ENCODE measurements at places on chromosomes 5 and 9.

DNA sequence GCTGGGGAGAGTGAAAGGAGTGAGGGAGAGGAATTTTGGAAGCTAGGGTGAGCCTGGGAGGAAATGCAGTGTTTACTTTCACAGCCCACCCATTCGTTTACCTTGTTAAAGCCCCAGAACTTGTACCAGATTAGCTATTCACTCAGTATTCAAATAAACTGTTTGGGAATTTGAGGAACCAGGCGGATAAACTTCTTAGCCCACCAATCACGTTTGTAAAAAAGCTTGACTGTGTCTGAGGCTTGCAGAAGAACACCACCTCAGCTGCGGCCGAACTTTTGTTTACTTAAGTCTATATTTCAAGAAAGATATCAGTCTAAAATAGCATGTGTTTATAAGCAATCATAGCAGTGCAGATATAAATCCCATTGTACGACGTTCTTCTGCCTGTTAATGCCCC lies 5.2 kb upstream of the TLE1 start:
- DNase-seq: no peak

DNA sequence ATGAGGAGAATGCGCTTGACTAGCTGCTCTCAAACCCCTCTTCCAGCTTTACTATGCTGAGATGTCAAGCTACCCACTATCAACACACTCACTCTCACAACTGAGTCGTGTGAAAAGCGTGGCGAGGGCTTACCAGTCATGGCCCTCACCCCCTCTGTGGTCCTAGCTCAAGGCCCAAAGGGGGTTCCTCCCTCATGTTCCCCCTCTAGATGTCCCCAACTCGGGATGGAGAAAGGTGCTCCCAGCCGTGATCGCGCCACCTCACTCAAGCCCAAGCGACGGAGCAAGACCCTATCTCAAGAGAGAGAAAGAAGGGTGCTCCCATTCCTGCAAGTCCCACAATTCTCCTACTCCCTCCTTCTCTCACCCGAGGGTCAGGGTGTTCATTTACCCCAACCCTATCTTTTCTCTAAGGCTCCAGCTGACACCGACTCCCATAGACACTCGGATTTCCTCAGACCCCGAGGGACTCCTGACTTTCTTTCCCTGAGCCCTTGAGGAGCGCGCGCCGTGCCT lies 559 bp downstream of the SLC38A9 start:
- DNase-seq: no peak

- no peak for DNase-seq
Observed at GRCh38 chr5:146499680-146500079, 16.3 kb downstream of the GPR151 start.

GRCh38 chr5:112918679-112919078 lies 3.3 kb downstream of the REEP5 start:
- DNase-seq: no peak

DNA sequence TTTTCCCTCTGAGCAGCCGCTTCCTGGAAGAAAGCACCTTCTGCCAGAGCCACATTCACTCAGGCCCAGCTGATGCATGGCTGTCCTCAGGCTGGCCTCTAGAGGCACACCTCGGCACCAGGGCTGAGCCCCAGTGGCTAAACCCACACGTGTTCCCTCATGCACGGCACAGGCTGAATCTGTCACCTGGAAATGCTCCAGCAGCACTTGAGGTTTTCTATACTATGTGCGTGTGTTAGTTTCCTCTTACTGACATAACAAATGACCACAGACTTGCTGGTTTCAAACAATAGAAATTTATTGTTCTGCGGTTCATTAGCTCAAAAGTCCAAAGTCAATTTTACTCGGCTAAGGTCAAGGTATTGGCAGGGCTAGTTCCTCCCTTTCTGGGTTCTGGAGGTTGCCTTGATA lies 141.4 kb downstream of the LRRC70 start:
- DNase-seq: no peak

- no peak for DNase-seq
Observed at GRCh38 chr9:7790819-7791182, 8.8 kb downstream of the DMAC1 start.

DNA sequence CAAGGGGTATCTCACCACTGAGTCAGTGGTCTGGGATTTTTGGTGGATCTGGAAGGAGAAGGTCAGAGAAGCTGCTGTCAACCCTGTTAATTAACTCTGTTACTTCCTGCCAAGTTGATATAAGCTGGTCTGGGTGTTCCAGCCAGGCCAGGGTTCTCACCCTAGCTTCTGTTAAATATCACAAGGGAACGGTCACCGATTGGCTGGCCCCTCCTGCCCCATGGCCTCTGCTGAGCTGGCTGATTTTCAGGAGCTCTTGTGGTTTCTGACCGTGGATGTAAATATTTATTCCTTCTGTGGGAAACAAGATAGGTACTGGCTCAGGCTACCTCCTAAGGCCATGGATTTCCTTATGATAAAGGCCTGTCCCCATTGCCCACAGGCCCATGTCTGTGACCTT lies 1.0 kb downstream of the ADAMTS13 start:
- no peak for DNase-seq

GRCh38 chr5:171806976-171807747 lies 21.5 kb downstream of the SMIM23 start:
- no peak for DNase-seq

GRCh38 chr9:69023650-69024049 lies 9.7 kb upstream of the PRKACG start:
- no peak for DNase-seq

- no peak for DNase-seq
Observed at GRCh38 chr9:124410321-124410913, 4.8 kb downstream of the PSMB7 start.

DNA sequence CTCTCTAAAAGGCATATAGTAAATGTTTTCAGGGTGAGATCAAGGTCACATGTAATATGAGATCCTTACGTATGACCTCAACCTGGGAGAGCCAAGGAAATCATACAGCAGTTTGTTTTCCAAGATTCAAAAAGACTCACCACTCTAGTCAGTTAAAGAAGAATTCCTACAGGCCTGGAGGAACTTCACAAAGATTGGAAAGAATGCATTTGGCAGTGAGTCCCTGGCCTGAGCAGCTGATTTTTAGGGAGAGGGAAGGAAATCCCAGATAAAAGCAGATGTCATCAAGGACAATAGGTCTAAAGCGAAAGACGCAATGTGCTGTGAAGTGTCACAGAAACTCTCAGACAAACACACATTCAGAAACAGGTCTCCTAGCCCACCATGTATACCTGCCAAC lies 424.0 kb upstream of the ZNF462 start:
- no peak for DNase-seq

DNA sequence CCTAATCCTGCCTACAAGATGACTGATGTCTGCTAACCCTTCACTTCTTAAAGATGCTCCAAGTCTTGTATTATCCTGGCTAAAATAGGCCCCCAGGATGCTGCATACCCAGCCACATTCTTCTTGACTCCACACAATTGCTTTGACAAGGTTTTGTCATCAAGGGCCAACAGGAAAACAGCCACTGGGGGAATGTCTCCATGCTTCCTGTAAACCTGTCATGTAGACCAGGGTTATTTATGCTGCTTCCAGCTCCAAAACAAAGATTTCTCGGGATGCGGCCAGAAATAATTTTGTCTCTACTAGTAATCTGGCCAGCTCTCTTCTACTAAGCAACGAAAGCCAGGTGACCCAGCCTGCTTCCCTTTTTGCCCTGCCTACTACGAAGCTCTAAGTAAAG lies 53.8 kb downstream of the SHB start:
- DNase-seq: no peak

GRCh38 chr5:128662997-128663396 lies 125.0 kb upstream of the FBN2 start:
- no peak for DNase-seq

- no peak for DNase-seq
Observed at GRCh38 chr5:139462586-139463276, at the start of gene ECSCR. ECSCR (minus strand) TSS chr5:139462743; CDS start chr5:139462670, 73 bp downstream.

DNA sequence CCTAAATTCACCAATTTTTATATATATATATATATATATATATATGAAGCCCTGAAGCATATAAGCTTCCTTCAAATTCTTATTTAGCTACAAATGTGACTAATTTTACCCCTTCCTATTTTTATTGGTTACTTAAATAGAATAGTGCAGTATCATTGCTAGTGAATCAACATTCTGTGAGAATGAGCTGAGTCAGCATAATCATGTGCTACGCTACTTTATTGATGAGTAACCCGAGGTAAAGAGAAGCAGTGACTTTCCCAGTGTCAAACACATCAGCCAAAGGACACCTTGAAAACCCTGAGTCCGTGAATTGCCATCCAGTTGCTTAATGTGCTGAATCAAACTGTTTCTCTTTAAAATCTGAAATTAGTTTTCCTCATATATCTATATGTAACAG lies 546.2 kb downstream of the DMRTA1 start:
- no peak for DNase-seq

DNA sequence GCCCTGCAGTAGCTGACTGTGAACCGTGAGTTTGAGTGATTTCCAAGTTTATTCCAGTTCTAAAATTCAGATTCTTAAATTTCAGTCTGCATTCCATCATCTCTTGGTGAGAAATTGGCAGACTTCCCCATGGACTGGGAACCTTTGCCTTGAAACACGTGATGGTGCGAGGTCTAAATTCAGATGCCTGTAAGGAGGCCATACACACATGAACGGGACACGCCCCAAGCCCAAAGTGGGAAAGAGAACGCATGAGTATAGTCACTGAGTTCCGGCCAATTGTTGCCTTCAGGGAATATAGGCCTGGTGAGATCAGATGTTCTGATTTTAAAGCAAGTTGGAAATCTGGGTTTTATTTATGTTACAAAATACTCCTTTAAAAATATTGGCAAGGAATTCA lies 1084.4 kb upstream of the WWC1 start:
- no peak for DNase-seq

GRCh38 chr5:98865690-98866089 lies 63.1 kb downstream of the CHD1 start:
- DNase-seq: no peak

GRCh38 chr5:168578006-168578405 lies 1.2 kb downstream of the PANK3 start:
- DNase-seq: no peak

GRCh38 chr5:134545070-134545868 lies 19.8 kb downstream of the JADE2 start:
- DNase-seq: peak; percentile 39

DNA sequence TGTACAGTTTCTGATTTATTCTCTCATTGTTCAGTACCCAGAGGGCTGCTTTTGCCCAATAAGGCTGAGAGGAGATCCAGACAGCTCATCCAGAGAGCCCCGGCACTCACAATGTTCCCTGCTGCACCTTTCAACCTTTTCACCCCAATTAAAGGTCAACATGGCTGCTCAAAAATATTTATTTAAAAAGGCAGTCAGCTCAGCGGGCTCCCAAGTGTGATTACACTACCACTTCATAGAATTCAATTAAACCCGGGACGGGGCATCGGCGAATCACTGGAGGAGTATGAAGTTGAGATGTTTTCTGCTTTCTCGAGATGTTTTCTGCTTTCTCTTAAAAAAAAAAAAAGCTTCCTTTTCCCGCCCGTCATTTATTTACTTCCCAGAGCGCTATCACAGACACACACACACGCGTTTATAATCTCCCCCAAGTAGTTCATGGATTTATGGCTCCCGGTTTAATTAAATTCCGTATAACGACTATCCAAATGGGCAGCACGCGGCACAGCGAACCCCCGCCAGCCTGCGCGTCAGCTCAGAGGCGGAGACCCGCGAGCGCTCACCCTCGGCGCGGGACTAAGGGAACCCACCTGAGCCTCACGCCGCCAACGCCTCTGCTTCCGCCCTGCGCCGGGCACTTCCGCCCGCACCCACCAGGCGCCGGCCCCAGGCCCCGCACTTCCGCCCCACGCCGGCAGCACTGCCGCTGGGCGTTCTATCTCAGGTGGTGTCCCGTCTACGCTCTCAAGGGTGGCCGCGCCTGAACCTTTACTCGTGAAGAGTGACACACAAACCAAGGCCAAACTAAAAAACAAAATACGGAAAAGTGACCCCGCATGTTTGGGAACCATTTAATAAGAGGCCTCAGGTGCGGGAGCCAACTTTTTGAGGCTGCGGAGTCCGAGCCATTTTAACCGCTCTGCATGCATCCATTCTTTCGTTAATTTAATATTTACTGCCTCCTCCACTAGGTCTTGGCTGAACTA lies at the start of gene C5orf63:
Gene C5orf63 (minus strand): TSS at position 642 of the 986 bp plus-strand sequence. CDS start 14,507 bp downstream, outside the sequence.
- DNase-seq: no peak

DNA sequence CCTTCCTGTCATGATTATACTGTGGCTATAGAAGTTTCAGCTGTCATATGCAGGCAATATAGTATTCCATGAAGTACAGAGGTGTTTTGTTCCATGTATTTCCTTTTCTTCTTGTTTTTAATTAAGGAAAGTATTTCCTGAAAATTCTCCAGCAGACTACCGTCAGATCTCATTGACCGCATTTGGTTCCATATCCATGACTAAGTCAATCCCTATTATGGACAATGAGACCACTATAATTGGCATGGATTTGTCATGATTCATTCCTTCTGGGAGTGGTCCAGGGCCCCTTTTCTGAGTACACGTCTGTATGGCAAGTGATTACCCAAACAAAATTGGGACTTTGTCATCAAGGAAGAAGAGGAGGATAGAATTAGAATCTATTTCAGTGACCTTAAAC lies 283.2 kb upstream of the CLINT1 start:
- no peak for DNase-seq

DNA sequence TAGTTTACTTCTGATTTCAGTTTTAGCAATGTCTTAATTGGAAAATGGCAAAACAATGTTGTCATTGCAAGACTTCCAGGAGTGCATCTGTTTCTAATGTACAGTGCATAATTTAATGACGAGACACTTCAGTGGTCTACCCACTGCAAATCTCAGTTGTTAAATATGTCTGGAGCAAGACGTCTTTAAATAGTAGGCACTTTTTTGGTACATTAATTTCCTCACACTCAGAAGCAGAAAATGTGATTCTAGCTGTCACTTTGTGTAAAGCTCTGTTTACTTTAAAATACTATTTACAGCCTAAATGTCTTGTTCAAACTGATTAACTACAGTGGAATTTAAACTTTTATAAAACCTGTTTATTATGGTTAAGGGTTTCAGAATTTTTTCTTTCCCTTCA lies 815.5 kb downstream of the TLE1 start:
- DNase-seq: no peak

DNA sequence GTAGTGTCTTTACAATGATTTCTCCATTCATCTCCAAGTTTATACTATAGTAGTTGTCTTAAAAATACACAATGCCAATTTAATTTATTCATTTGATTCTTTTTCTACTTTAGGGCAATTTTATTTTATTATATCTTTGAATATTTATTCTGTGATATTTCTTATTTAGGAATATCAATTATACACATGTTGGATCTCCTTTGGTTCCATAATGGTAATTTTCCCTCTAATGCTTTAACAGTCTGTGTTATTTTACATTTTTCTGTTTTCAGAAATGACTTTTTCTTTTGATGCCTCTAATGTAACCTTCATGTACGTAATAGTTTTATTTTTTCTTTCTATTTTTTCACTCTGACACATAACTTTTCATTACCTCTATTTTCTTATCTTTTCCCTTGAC lies 153.0 kb downstream of the CSNK1G3 start:
- no peak for DNase-seq

- no peak for DNase-seq
Observed at GRCh38 chr9:82167296-82167695, 178.7 kb downstream of the SPATA31D1 start.

DNA sequence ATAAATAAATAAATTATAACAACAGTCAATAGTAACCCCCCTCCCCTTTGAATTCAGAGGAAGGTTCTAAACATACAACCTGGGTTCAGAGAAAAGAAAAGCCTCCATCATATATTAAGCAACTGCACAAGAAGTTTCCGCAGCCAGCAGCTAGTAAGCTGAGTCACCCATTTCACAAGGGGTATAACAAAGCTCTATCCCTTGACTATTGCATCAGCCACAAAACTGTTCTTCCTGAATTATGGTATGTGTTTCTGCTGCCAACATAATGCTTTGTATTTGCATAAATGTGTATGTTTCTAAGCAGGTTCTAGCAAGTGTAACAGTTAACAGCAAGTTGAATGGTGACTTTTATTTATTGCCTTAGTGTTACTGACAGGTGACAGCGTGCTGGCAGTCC lies 6.8 kb upstream of the CEP120 start:
- DNase-seq: no peak
